ENCODE measurements at places on chromosomes 13 and 19.

GRCh38 chr13:46490129-46490528, 62.8 kb upstream of the LRCH1 start:
- no peak for DNase-seq

DNA sequence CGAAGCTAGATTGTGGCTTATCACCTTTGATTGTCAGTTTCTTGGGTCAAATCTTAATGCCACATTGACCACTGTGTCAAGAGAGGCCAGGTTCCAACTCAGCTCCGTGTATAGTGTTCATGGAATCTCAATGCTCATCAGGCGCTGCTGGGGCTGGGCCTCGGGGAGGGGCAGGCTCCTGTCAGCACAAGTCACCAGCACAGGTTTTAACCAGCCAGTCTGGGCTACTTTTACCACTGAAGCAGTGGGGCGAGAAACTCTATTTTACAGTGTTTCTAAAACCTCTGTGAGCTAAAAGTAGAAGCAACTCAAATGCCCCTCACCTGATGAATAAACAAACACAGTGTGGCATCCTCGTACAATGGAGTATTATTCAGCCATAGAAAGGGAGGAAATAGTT, 118.7 kb upstream of the GJB6 start:
- no peak for DNase-seq

DNA sequence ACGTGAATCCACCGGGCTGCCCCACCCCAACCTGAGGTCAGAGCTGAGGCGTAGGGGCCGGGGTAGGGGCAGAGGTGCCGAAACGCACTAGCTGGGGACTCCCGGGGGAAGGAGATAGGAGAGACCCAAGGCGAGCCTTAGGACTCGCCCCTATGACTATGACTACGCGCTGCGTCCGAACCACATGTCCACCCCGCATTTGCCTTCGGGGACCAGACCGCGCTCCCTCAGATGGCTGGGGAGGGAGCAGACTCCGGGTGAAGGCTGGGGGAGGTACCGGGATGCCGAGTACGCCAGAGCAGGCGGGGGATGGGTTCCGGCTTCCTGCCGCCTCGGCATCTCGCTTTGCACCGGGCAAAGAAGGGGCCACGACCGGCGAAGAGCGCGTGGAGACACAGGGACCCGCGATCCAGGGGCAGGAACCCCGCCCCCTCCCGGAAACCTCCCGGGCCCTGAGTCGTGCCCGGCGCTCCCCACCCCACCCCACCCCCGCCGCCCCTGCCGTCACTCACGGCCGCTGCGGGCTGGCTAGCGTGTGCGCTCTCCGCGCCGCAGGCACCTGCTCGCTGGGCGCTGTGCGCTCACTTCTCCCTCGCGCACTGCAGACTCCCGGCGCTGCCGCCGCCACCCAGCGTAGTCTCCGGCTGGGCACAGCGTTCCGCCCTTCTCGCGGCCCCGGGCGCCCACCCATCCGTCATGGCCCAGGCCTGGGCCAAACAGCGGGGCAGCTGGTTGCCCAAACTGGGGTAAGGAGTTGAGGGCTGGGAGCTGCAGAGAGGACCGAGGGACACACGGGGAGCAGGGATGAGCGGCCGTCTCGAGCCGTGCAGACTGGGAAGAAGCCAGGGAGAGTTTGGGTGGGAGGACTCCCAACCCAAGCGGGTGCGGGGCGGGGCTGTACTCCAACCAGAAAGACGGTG, 622 bp upstream of the VSTM2B start:
- no peak for DNase-seq

DNA sequence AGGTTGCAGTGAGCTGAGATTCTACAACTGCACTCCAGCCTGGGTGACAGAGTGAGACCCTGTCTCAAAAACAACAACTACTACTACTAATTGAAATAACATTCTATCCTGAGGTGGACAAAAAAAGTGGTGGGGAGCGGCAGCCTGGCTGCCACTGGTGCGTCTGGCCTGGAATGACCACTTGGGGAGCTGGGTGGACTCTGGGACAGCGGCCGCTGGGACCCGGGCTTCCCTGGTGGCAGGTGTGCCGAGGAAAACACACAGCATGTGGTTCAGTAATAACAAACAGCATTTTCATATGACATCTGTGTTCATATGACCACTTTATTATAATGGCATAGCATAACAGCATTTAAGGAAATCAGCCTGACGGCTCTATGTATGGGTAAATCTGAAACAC, 33.9 kb downstream of the TFDP1 start:
- no peak for DNase-seq

DNA sequence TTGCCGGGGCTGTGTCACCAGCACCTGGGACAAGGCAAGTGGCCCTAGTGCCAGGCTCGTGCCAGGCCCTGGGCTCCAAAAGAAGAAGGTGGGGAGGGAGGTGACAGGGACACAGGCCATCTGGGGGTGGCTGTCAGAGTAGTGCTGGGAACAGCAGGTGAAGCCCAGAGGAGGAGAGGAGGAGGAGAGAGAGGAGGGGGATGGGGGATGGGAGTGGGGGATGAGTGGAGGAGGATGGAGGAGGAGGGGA, 18.7 kb downstream of the LSM4 start:
- DNase-seq, result no peak
